Right cardiac atrium (tissue), 5 donors: ENCODE measurements at places on chromosomes 2 and 18. TPM values are rescaled to one million over a fixed set of nuclear protein-coding genes. Genes with fewer than 3 reads are reported as not detected.

- DNase-seq, result no peak
These were observed 149.3 kb downstream of the GPD2 start for GRCh38 chr2:156585457-156585856.

DNA sequence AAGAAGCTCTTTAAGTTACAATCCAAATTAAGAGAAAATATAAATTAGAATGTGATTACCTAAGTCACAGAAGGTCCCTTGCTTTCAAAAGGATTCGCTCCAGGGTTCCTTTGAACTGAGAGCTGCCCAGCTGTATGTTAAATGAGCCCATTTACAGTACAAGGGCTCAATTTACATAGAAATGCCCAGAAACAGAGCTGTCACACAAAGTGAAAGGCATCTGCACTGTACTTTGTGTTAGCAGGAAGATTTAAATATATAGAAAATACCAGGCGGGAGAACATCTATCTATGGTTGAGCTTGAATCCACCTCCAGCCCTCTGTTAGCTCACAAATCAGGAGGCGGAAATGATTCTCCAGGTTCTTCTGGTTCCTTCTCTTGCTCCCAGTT, 272.9 kb downstream of the PAX3 start:
- DNase-seq, result no peak

GRCh38 chr2:221111739-221112138, 460.4 kb downstream of the EPHA4 start:
- DNase-seq, result no peak

DNA sequence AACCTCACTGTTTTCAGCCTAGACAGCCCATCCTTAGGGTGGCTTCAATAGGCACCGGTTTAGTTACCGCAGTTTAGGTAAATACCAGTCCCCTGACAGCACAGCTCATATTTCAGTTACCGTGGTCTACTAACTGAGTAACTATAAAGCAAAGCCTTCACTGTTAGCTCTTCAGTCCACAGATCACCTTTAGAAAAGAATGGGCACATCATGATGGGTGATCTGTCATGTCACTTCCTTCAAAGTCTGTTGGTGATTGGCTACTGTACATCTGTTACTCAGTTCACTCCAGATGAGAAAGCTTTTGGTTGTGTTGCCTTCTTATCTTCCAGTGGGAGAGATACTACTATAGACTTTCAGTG, 21.0 kb downstream of the SLC20A1 start:
- DNase-seq, result no peak

DNA sequence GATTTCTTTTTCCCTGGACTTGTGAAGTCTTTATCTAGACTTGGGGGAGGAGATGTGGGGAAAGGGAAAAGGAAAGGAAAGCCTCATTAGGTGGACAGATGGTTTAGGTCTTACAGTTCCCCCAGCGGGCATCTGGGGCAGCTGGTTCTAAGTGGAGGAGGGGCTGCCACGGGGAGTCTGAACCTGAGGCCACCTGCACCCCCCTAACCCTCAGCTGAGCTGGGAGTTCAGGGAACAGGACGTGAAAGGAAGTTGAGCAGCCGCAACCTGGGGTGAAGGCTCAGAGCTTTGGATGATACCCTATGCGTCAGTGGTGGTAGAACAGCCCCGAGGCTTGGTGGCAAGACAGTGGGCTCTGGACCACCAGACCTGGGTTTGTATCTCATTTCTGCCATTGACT, 26.8 kb downstream of the ITM2C start:
- no peak for DNase-seq

- DNase-seq, result no peak
These were observed 3.5 kb downstream of the MXD1 start for GRCh38 chr2:69918401-69918800.

- DNase-seq, result peak; percentile 60
These were observed 15.3 kb upstream of the NFE2L2 start for GRCh38 chr2:177279847-177280246.

GRCh38 chr2:206328974-206329373, 54.5 kb downstream of the ZDBF2 start:
- no peak for DNase-seq

GRCh38 chr2:70645733-70646419, 92.2 kb upstream of the TGFA start:
- DNase-seq, result no peak

GRCh38 chr2:182088681-182089320, 103.1 kb downstream of the PPP1R1C start:
- DNase-seq, result no peak

DNA sequence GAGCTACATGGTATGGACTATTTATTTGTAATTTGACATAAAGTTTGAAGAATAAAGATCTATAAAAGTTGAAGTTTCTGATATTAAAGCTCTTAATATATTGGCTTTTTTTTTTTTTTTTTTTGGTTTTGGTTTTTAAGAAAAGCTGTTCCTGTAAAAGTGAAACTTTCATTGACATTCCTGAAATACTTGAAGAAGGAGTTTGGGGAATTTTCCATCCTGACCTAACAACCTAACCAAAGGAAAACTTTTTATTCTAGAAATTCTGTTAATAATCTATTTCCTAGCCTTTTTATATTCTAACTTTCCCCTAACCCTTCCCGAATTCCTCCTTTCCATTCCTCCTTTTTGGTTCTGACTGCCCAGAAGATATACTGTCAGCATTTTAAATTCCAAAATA, 83.7 kb downstream of the ACSL3 start:
- DNase-seq, result no peak

GRCh38 chr18:58218117-58218516, 174.1 kb downstream of the NEDD4L start:
- no peak for DNase-seq

GRCh38 chr2:29562896-29563295, 358.5 kb downstream of the ALK start:
- no peak for DNase-seq

GRCh38 chr2:9800639-9800974, 42.7 kb upstream of the TAF1B start:
- DNase-seq, result no peak

DNA sequence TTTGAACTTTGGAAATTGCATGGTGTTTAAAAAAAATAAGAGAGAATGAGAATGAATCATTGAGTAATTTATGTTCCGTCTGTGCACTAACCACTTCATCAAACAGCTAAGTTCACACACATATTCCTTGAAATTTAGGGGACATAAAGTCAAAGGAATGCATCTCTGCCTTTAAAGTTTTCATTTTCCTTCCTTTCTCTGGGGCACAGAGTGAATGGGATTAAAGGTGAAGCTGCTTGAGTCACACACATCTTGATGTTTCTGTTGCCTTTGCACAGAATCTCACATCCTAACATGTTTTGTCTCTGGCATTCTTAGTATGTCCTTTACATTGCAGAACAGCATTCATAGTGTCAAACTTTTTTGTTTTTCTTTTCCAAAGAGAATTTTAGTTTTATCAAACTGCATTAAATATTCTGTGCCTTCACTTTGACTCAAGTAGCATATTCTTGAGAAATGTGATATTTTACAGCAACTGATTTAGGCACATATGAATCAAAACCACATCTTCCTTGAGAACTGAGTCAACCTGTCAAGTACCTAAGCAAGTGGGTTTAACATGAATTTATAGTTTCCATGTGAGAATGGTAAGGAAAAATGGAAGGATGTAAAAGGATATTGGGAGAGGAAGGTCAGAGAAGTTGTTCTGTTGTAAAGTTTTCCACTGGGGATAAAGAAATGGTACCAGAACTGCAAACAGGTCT, 169.1 kb upstream of the THUMPD2 start:
- no peak for DNase-seq

GRCh38 chr2:26430826-26431225, 29.1 kb downstream of the DRC1 start:
- DNase-seq, result no peak

DNA sequence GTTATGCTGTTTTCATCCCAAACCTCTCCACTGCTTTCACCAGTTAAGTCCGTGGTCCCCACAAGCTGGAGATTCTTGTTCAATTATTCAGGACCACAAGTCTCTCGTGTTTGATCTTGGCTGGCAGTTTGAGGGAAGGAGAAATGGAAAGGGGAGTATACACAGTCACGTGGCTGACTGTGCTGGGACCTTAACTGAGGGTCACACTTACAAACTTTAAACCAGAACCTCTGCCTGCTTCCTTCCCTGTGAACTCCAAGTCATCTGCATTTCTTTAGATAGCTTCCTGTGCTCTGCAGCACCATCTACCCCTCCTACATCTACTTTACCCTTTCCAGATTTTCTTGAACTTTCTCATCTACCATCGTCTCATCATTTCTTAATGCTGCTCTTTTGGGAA, 91.7 kb downstream of the ARHGEF4 start:
- no peak for DNase-seq

DNA sequence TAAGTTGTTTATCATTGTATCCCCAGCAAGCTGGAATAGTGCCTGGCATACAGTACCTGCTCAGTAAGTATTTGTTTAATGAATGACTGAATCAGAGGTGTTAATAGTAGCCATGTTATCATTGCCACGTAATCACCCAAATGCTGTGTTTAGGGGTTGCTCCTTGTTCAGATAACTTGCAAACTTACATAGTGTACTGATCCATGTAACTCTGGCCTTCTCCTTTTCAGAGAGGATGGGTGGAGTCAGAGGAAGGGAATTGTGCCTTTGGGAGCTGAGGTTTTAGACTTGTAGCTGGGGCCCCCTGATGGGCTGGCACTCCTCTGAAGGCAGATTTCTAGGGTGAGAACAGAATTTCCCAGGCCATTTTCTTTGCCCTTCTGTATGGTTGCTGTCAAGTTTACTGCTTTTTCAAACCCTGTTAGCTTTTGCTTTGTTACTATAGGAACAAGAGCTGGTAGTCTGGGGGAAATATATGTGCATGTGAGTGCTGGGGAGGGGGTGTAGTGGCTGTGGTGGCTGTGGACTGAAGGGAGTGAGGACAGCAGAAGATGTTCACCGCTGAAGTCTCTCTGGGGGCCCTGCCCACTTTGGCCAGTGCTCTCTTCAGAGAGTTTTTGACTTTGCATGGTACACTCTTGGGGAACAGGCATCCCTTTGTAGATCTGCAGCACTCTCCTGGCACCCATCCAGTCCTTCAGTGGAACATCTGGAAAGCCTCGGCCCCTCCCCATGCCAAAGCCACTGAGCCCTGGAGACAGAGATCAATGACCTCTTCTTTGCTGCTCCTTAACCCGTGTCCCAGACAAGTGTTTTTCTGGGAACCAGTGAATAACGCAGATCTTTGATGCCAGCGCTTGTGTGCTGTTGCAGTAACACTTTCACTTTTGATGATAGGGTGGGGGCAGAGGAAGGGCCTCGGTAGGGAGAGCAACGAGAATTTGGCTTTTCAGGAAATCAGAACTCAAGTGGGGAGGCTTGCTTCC, 209.0 kb downstream of the PRKCE start:
- DNase-seq, result peak; percentile 67

The DSG3 gene
- total RNA-seq, result not detected

The FBXO36 gene
- 1.2 TPM for total RNA-seq

The LOXHD1 gene
- total RNA-seq, result 0.31 TPM

The SKOR2 gene
- not detected for total RNA-seq

The EFHD1 gene
- 10.8 TPM for total RNA-seq

The CMPK2 gene
- total RNA-seq, result 3.0 TPM

The REG3G gene
- not detected for total RNA-seq
